ENCODE measurements at places on chromosomes 2 and 18.

DNA sequence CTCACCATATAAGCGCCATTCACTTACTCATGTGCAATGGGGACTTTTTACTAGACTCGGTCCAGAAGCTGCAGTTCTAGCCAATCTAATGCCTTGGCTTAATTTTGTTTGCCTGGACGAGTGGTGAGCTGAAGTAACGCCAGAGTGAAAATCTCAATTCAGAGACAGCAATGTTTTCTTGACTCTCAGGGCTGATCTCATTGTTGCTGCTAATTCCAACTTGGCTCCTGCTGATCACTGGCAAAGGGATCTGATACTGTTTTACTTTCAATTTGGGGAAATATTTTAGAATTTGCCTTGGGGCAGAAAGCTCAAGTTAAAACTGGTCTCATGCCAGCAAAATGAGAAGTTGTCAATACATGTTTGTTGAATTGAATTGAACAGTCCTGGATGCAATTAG lies 906.6 kb upstream of the CDH2 start:
- no peak for DNase-seq

GRCh38 chr18:5284808-5285207 lies 10.7 kb downstream of the ZBTB14 start:
- DNase-seq, result no peak

- DNase-seq, result no peak
Observed at GRCh38 chr18:54100466-54100865, 124.0 kb downstream of the MBD2 start.

DNA sequence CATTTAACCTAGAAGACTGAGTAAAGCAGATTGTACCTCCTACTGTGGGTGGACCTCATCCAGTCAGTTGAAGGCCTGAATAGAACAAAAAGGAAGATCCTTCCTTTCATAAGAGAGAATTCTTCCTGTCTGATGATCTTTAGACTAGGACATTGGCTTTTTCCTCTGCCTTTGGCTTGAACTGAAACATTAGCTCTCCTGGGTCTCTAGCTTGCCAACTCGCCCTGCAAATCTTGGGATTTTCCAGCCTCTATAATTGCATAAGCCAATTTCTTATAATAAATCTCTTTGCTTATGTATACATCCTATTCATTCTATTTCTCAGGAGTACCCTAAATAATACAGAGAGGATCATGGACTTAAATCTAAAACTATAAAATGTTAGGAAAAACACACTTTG lies 6.2 kb upstream of the KDSR start:
- DNase-seq, result no peak

Measured in RKO (cell line).